ENCODE measurements at places on chromosomes 16 and 17. TPM values are rescaled to one million over a fixed set of nuclear protein-coding genes. Genes with fewer than 3 reads are reported as not detected.

UBFD1 gene
- 116 TPM for total RNA-seq

NOG gene
- total RNA-seq, result 3.0 TPM

SEPTIN1 gene
- not detected for total RNA-seq

BEAN1 gene
- total RNA-seq, result 0.43 TPM

SEZ6L2 gene
- total RNA-seq, result 17.7 TPM

TM4SF5 gene
- not detected for total RNA-seq

PRSS33 gene
- total RNA-seq, result not detected

ZNF276 gene
- 18.9 TPM for total RNA-seq

SCGB1C2 gene
- total RNA-seq, result not detected

All from placental pericyte (primary cell).